ENCODE measurements at places on chromosomes 5 and 9.

GRCh38 chr5:77629509-77630113 lies 8.9 kb downstream of the OTP start:
- no peak for DNase-seq

GRCh38 chr5:59104400-59105127 lies 521.7 kb downstream of the RAB3C start:
- DNase-seq: no peak

- DNase-seq: no peak
These were observed 240.4 kb downstream of the IRX2 start for GRCh38 chr5:2511126-2511525.

DNA sequence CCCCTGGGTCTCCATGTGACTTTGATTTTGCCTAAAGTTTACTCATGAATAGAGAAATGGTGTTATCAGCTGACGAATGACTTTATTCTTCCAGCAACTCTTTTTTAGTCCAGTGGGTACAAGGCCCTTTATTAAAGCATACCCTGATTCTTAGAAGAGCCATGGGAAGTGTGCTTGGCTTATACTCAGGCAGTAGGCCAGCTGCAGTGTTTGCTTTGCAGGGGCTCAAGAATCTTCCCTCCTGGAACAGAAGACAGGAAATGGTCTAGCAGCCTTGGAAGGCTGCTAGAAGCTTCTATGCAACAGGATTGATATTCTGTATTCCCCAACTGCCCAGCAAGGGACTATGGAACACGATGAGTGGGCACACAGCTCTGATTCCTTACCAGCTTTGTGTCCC lies 73.4 kb upstream of the PLPP6 start:
- DNase-seq: no peak

DNA sequence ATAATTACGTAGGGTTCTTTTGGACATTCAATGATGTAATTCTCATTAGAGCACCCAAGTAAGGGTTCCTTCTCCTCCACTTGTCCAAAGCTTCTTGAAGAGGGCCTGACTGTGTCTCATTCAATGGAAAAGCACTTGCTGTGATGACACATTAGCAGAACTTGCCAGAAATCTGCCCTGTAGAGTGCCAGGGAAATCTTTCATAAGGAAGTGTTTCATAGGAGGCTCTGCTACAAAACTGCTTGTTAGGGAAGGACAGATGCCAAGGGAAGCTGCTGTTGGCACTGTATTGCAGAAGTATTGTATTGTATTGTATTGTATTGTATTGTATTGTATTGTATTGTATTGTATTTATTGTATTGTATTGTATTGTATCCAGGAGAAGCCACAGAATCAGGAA lies 45.5 kb upstream of the MPDZ start:
- DNase-seq: no peak

DNA sequence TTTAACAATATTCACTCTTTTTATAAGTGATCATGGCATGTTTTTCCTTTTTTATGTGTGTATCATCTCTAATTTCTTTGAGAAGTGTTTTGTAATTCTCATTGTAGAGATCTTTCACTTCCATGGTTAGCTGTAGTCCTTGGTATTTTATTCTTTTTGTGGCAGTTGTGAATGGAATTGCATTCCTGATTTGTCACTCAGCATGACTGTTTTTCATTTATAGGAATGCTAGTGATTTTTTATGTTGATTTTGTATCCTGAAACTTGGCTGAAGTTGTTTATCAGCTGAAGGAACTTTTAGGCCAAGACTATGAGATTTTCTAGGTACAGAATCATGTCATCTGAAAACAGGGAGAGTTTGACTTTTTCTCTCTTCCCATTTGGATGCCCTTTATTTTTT lies 13.1 kb upstream of the SPINK13 start:
- DNase-seq: no peak

GRCh38 chr5:118723021-118723338 lies 265.4 kb downstream of the DTWD2 start:
- DNase-seq: no peak

GRCh38 chr9:101375546-101375945 lies 9.3 kb downstream of the BAAT start:
- no peak for DNase-seq

Measured in activated CD4-positive, alpha-beta T cell treated with anti-CD3 and anti-CD28 coated beads for 1 hour (primary cell).